ENCODE measurements at places on chromosomes 5 and 9. TPM values are rescaled to one million over a fixed set of nuclear protein-coding genes. Genes with fewer than 3 reads are reported as not detected.
A peak's percentile ranks its signal among the peaks of the same experiment; 100 is the strongest.

DNA sequence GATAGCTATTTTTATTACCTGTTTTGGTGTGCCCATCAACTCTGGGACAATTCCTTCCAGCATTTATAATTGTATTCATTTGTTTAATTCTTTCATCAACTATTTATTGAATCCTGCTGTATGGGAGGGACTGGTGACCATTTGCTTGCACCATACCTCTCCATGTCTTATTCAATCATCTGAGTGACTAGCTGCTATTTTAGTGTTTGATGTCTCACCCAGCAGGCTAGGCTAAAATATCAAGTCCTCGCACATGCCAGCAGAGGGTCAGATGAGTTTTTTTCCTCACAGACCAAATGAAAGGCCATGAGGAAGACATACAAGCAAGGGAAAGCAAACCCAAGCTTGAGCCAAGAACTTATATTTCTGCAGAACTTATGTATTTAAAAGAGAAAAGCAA lies 63.9 kb downstream of the CETN3 start:
- DNase-seq, result no peak

- no peak for DNase-seq
Observed at GRCh38 chr9:72160446-72161123, 11.3 kb downstream of the GDA start.

- no peak for DNase-seq
Observed at GRCh38 chr5:153151558-153151957, 338.9 kb upstream of the GRIA1 start.

TMC1 gene
- not detected for total RNA-seq

GRCh38 chr5:152058267-152058666 lies 133.6 kb upstream of the GLRA1 start:
- DNase-seq, result no peak

TLR4 gene
- total RNA-seq, result 0.07 TPM

PLPP1 gene
- total RNA-seq, result 100 TPM

DNA sequence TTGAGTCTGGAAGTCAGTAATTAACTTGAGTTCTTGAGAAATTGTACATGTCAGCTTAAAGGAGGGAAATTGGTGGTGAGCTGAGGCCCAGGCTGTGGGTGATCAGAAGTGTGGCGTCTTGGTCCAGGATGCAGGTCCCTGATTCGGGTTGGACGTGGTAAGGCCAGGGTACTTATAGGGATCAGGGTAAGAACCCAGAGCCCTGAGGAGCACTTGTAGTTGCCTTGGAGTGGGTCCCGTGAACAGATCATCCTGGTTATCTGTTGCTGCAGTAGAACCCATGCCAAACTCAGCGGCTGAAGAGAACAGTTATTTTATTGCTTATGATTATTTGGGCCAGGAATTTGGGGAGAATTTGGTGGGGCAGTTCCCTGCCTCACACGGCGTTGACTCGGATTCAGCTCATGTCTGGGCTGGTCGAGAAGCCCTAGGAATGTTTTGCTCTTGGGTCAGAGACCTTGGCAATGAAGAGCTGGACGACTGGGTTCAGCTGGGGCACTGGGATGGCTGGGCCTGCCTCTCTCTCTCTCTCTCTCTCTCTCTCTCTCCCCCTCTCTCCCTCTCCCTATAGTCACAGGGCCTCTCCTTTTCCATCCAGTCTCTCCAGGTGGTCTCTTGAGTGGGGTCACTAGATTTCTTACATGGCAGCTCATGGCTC lies 73.1 kb downstream of the PDZD2 start:
- no peak for DNase-seq

KIF20A gene
- 58.0 TPM for total RNA-seq

DNA sequence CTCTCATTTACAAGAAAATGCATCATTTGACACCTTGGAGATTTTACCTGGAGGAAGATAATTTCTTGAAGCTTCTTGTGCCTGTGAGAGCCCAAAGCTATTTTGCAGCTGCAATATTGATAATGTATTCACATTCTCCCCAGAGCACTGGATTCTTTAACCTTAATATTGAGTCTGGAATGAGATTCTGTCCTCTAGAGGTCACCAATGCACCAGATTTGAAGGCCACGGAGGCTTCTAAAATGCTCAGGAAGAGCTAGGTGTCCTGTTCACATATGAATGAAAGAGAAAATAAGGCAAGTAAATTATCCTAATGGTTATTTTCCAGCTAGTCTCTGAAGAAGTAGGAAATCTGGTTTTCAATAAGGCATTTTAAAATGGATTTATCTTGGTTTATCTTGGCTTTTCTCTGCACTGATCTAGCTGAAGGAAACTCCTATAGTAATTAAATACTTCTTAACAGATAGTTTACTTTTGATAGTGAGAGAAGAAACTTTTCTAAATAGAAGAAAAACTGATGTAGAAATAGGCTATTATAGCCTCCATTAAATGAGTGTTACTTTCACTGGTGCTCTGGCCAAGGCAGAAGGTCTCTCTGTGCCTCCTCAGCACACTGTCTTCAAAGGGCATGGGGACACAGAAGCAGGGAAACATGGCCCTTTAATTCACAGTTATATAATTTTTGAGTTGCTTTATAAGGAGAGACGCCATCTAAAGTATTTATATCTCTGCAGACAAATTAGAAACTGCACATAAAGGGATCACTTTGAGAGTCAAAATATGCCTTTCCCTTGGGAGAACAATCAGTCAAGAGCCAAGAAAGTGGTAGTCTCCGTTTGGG lies 297.0 kb upstream of the ACTBL2 start:
- peak; percentile 68 for DNase-seq

GRCh38 chr9:136189394-136190236 lies 15.3 kb downstream of the LHX3 start:
- DNase-seq, result no peak

MUSK gene
- not detected for total RNA-seq
